ENCODE measurements at places on chromosomes 11 and 22.

- no peak for DNase-seq
Measured at GRCh38 chr11:110645253-110645652, 67.0 kb downstream of the ARHGAP20 start.

DNA sequence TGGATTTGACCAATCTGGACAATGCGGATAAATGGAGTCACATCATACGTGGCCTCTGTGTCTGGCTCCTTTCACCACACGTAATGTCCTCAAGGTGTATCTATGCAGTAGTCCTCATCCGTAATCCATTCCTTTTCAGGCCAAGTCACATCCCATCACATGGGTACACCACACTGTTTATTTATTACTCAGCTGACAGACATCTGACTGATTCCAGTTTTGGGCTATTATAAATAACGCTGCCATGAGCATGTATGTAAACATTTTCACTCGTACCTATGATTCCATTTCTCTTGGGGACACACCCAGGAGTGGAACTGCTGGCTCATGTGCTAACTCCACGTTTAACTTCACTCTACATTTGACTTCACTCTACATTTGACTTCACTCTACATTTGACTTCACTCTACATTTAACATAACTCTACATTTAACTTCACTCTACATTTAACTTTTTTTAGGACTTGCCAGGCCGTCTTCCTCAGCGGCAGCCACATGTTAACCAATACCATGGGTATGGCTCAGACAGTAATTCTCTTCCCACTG is 52.1 kb downstream of the SHANK2 start:
- DNase-seq, result no peak

- DNase-seq, result no peak
Measured at GRCh38 chr11:110715541-110715940, 3.3 kb upstream of the ARHGAP20 start.

DNA sequence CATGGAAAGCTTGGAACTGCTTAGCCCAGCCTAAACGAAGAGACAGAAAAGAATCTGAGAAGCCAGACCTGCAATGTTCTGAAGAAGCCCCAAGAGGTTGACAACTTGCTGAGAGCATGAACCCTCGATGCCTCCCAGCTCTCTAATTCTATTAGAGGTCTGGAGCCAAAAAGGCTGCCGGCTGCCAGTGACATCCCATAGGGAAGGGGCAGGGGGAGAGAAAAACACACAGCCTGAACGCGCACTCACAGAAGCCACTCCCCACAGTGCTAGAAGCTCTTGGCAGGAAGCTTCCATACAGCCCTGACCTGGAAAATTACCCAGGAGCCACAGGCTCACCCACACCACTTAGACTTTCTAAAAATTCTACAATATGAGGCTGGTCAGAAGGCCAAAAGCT is 18.3 kb downstream of the POLDIP3 start:
- no peak for DNase-seq

DNA sequence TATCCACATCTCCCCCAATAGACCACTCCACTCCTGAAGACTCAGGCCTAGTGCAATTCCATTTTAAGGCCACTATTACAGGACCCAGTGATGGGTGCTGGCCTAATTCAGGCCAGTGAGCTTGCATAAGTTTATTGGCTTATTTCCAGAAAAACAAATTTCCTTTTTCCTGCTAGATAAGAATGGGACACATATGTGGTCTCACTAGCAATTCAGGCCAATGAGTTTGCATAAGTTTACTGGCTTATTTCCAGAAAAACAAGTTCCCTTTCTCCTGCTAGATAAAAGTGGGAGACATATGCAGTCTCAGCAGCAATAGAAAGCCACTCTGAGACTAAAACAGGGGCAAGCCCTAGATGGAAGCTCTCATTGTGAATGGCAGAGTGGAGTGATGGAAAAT is 22.4 kb downstream of the ADM start:
- no peak for DNase-seq

DNA sequence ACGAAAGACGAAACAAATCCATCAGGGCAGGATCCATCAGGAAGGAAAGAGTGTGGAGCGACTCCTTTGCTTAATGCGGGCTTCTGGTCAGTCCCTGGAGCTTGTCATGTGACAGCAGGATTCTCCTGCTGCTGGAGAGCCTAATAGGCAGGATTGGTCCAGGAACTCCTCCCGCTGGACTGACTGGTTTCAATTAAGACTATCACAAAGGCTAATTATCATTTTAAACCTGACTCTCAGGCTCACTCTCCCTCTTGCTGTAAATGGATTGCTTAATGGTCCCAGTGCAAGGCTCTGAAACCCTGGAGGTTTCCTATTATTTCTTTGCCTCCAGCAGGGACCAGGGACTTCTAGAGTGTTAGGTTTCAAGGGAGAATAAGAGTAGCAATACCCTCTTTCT is 493.8 kb downstream of the NTM start:
- no peak for DNase-seq

DNA sequence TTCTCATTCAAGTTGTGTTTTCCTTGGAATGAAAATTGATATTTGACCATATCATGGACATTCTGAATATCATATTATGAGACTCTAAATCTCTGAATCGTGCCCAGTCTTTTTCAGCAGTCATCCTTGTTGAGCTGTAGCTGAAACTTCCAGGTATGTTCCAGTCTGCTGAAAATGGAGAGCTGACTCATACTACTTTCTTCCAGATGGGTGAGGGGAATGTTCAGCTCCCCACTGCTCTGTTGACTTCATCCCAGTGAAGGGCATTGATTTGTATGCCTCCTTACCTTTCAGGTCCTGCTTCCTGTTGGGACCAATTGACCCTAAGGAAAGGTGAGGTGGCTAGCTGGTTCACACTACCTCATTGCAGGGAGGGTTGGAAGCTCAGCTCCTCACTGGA is 3.5 kb downstream of the OR5P2 start:
- DNase-seq, result no peak

DNA sequence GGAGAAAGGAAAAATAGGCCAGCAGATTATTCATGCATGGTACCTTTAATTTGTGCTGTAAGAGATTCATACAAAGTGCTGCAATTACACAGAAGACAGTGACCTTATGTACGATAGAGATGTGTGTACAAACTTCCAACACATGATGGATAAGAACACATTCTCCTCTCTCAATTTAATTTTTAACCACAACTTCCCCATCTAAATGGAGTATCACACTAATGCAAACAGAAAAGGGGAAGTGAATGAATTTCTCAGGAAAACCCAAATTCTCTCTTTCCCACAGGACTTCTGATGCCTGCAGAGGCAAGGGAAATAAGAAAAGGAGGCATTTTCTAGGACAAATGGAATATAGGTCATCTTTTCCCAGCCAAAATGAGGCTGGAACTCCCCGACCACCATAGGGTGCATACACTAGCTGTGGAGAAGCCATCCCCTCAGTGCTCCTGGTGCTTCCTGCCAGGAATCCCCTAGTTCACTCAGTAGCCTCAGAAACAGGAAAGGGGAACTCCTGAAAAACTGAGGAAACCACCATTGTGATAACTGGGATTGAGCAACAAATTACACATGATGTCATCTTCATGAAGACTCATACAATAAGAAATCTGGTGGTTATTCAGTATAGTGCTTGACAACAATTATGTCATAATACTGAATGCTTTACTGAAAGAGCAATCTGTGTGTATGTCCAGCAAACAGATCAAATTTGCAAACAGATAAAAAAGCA is 22.4 kb downstream of the MMP10 start:
- DNase-seq, result no peak

- DNase-seq, result no peak
Measured at GRCh38 chr22:28629420-28630176, 50.0 kb downstream of the TTC28 start.

DNA sequence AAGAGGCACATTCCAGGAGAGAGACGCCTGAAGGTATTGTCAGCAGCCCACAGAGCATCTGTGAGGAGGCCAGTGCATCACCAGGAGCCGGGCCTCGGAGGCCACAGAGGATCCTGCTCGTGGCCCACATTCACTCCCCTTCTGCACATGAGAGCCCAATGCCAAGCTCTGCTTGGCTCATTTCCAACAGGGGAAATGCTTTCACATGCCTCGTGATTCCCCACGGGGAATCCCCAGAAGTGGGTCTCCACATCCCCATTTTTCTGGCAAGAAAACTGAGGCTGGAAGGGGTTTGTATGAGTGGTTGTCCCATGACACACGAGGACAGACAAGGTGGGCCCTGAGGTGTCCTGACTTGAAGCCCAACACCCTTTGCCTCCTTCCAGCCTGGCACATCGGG is 34.4 kb downstream of the TP53I11 start:
- DNase-seq, result no peak

- no peak for DNase-seq
Measured at GRCh38 chr11:114673661-114674060, 4.7 kb upstream of the NXPE2 start.

DNA sequence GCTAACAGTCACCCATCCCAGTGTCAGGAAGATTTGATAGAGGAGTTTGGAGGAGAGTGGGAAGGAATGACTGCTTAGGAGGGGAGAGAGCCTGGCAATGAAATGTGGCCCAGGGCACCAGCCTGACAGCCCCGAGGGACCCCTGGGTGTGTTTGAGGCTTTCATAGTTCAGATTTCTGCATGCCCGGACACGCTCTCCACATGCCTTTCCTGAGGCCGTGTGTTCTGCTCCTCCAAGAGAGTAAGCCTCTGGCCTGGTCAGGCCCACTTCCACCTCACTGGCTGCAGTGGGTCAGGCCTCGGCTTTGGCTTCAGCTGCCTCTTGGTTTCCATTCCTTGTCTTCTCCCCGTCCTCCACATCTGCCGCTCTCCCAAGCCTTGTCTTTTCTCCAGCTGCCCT is 78.4 kb downstream of the C22orf31 start:
- no peak for DNase-seq

DNA sequence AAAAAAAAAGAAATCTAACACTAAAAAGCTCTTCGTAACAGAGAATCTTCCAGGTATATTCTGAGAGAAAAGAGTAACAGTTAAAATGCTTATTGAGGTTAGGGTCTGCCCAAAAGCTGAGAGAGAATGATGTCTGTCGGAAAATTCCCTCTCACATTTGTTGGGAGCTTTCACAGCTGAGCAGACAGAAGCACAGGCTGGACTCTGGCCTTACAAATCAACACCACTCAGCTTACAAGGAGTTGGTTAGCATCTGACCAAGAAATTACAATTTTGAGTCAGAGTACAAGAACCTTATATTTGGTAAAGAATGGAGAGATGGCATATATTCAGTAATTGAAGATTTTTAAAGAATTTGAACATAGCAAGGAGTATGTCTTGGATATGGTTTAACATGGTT is 1561.0 kb upstream of the RAG2 start:
- no peak for DNase-seq

- DNase-seq, result no peak
Measured at GRCh38 chr22:19733755-19734154, 10.4 kb downstream of the GP1BB start.

DNA sequence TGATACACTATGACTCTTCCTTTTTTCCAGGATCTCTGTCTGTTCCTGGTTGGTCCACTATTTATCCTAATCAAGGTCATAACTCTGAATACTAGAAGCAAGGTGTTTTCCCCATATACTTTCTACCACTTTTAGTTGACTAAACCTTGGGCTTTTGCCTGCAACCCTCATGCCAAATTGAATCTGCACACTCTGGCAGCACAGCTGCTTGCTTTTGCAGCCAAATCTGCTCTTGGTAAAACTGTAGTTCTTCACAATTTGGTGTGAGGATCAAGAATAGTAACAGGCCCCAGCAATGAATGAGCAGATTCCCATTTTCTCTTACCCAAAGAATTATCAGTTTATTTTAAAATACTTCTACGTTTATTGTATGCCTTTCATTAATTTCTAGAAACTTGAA is 586.5 kb upstream of the CNTN5 start:
- DNase-seq, result no peak

- DNase-seq, result no peak
Measured at GRCh38 chr11:45022294-45023064, 71.8 kb upstream of the TP53I11 start.

GRCh38 chr11:103349595-103349994 is 240.4 kb downstream of the DYNC2H1 start:
- DNase-seq, result no peak

- no peak for DNase-seq
Measured at GRCh38 chr11:102079625-102080024, 30.6 kb upstream of the YAP1 start.

DNA sequence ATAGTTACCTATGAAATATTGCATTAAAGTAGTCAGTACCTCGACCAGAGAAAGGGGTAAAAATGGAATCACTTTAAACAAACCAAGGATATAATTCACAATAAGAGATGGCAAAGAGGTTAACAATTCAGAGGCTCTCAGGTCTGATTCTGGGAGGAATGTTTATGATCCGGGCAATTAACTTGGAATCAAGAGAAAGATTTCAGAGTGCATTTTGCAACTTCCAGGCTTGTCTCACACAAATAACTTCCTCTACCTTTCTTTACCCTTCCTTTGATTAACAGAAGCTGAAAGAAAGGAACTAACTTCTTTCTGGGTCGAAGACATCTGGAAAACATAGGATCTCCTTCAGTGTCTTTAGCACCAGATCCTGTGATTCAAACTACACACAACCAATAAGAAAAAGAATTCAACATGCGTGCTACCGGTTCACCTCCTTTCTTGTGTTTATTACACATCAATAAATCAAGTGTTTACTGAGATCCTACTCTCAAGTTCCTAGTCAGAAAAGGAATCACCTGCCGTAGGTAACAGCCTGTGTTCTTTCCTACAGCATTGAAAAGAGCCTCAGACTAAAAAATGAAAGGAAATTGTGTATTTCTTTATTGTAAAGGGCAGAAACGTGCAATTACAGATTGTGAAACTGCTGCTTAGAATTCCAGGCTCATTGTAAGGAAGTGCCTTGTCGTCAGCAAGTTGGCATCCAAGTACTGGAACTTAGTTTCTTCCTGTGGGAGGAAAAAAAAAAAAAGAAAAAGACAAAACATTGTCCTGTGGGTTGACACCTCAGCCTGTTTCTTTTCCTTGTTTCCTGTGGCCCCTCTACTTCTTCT is 29.5 kb downstream of the CARD18 start:
- no peak for DNase-seq

GRCh38 chr11:61111786-61112517 is 9.7 kb downstream of the CD5 start:
- no peak for DNase-seq

DNA sequence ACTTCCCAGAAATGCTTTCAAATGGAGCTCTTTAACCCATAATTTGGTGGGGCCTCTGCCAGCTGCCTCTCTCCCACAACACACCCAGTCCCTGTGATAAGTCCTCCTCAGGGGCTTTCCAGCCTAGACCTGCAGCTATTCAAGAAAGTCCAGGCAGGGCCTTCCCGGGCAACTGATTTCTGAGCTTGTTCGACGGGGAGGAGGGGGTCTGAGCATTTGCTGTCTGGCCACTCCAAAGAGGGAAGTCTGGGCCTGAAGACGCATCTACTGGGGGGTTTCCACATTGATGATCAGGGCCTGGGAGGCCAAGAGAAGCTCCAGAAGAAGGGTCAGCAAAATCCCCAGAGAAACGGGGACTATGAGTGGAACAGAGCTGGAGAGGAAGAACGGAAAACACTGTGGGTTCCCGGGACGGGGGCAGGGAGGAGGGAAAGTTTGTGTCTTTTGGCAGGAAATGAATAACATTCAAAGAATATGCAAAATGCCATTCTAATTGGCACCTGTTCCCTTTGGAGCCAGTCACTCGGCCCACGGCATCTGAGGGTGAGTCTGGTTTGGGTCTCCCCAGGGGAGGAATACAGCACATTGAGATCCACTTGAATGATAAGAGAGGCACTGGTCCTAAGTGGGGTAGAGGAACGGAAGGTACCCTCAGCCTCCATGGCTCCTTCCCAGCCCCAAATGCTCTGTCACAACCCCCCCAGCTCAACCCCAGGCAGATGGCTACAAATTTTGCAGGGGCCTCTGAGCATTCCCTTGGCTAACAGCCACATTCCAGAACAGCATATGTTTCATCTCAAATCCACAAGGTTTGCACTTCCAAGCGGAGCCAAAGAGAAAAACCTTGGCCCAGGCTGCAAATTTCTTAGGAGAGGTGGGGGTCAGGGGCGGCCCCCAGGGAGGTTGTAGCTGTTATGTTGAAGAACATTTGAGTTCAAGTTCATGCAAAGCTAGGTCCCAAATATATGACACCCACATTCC is 72.0 kb downstream of the RPUSD4 start:
- DNase-seq, result no peak

Data from stimulated activated CD8-positive, alpha-beta memory T cell treated with anti-CD3 and anti-CD28 coated beads, Interleukin-12 subunit alpha, Interleukin-12 subunit beta, amount 100 ng/mL, for 1 hour (primary cell).